M059J (cell line): ENCODE measurements at places on chromosomes 3 and 15. TPM values are rescaled to one million over a fixed set of nuclear protein-coding genes. Genes with fewer than 3 reads are reported as not detected.

DNA sequence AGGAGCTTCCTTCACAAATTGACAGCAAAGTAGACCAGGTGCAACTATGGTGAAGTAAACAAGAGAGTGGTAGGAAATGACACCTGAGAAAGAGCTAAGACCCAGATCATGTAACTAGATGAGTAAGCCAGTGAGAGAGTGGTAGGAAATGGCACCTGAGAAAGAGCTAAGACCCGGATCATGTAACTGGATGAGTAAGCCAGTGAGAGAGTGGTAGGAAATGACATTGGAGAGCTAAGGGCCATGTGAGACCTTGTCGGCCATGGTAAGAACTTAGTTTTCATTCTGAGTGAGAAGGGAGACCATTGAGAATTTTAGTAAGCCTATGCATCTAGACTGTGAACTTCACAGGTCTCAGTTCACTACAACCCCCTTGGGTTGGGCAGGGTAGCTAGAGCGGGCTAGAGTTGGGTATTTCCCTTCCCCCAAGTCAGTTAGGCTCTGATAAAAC is 5.4 kb upstream of the SENP7 start:
- DNase-seq, result peak; percentile 82

GRCh38 chr3:14492948-14493881 is 46.9 kb downstream of the GRIP2 start:
- no peak for DNase-seq

DNA sequence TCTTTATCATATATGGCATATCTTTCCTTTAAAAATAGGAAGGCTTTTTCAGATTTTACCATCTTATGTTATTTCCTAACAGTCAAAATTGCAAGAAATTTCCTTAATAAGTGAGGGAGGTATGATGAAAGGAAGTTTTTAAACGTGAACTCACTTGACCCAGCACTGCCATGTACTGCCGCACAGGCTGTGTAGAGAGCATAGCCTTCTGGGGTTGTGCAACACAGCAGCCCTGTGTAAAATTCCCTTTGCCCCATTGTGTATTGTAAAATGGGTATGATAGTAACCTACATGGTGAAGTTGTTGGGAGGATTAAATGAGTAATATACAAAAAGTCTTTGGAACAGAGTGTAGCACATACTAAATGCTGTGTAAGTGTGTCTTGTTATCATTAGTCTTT is 78.6 kb downstream of the PEX5L start:
- no peak for DNase-seq

DNA sequence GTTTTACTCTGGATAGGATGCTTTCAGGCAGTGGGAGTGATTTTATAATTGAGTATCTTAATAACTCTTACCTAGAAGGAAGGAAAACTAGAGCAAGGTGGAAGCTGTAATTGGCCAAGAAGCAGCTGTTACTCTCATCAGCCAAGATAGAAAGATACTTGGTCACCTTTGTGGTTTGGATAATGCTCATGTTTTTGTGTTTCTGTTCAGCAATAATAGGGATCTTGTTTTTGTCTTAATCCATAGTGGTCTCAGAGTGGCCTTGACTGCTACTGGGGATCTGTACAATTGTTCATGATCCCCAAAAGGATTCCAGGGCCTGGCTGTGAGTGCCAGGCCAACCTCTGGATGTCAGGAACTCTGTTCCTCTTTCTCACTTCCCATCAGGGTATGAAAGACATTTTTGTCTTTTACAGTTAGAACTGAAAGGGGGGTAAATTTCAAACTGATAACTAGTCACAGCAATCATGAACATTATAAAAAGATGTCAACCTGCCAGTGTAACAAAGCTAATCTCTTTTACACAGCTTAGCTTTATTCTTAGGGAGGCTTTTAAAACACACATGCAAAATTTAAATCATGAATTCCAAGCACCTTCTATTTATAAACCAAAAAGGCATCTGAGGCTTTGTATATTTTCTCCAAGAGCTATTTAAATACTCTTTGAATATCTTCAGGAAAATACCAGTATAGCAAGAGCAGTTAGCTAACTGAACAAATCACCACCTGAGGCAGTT is 6.0 kb downstream of the UBL7 start:
- DNase-seq, result no peak

GRCh38 chr3:176286476-176287085 is 910.7 kb downstream of the TBL1XR1 start:
- no peak for DNase-seq

GRCh38 chr3:15636028-15636709 is 34.6 kb downstream of the BTD start:
- DNase-seq, result peak; percentile 94

- no peak for DNase-seq
These were observed 5.8 kb upstream of the ARPP21 start for GRCh38 chr3:35633332-35634124.

- peak; percentile 92 for DNase-seq
These were observed 24.4 kb upstream of the COPG1 start for GRCh38 chr3:129224984-129225393.

DNA sequence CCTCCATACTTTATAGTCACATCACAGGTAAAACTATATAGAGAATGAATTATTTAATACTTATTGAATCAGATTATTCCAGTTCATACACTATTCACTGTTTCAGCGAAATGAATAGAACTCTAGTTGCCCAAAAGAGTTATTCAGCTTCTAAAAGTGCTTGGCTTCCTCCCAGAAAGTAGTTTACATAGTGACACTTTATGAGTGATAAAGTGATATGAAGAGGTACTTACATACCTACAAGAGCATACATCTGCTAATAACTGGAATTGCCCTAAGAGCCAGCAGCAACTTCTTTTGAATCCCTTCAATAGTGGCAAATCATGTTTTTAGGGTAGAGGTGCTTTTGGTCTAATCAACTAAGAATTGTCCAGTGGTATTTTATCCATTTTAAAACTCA is 635.1 kb upstream of the AGTR1 start:
- no peak for DNase-seq

GRCh38 chr3:58217209-58217811 is 6.5 kb upstream of the DNASE1L3 start:
- peak; percentile 85 for DNase-seq

- no peak for DNase-seq
These were observed 98.9 kb upstream of the SLC6A6 start for GRCh38 chr3:14303336-14304100.

DNA sequence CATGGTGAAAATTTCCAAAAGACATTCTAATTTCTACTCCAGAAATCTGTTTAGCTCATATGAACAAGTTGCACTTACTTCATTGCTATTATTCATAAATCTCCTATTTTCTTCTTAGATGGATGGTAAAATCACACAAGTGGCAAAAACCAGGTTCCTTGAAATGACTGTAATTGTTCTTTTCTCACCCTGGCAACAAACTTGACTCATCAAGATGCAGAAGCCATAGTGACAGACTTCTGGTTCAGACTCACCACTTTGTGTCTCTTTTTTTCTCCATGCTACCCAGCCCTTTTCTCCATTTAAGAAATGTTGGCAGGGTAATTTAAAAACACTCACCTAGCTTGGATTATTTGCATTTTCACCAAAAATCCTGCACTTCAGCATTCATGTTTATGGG is 82.1 kb downstream of the LRRC28 start:
- no peak for DNase-seq

- DNase-seq, result no peak
These were observed 13.1 kb upstream of the DENND4A start for GRCh38 chr15:65805019-65805745.

DNA sequence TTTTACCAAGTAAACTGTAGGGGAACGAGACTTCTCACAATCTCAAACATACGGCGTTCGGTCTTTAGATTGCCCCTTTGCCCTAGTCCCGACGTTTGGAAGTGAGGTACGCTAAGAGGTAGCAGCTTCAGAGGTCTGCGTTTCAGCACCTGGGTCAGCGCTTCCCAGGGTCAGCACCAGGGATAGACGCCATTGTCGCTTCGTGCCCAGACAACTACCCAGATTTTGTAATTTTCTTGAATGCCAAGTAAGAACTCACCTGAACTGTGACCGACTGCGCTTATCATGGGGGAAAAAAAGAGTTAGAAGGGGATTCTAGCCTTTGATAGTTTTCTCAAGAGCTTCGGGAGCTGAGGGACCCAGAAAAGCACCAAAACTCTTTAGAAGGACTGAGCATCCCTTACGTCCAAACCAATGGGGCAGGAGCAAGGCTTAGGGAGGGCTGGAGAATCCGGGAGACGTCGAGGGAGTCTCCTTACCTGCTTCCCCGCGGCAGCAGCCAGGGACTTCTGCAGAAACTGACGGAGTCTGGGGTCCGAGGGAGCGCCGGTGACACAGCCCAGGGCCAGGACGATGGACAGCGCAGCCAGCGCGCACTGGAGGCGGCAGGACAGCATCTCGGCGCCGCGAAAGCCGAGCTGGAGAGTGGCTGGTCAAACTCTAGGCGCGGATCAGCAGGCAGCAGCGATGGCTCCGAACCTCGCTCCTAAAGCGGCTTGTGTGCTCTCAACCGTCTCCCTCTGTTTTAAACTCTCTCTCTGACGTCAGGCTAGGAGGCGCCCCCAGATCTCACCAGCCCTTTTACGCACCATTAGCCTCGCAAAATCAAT is at the start of gene SST:
Gene SST, minus strand, starts transcription at position 720 of the 830 bp plus-strand sequence. Its CDS starts 103 bp downstream, at position 617.
- DNase-seq, result peak; percentile 52

GRCh38 chr15:92617549-92618520 is 37.7 kb downstream of the FAM174B start:
- DNase-seq, result peak; percentile 75

DNA sequence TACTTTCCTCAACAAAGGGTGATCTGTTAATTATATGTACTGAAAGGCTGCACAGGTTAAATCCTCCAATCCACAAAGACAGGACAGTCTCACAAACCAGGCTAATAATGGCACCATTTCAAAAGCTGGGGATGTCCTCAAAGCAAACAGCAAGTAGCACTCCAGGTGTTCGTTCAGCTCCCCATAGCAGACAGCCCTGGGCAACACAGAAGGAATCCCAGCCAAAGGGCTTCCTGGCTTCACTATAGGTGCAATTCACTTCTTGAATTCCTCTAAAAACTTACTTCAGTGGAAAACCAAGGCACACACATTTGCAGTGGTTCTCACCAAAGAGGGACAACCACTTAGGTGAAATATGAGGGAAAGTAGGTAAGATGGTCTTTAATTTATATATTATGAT is 166.7 kb downstream of the CTNNB1 start:
- no peak for DNase-seq

DNA sequence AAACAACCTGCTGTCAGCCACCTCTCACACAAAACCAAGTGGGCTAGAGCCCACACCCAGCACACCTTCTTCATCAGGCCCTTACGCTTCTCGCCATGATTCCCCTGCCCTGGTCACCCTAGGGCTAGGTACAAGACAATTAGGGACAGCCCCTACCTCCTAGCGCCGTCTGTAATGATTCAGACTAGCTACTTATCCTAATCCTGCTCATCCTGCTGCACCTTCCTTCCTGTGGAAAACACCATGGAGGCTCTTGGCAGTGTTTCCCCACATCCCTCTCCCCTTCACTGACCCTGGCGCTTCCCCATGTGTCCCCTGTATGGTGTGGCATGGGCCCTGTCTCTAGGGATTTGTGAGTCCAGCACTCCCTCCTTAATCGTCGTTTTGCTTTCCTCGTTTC is 39.6 kb upstream of the ICE2 start:
- DNase-seq, result no peak

GRCh38 chr3:166484470-166484869 is 647.2 kb upstream of the BCHE start:
- no peak for DNase-seq

- DNase-seq, result no peak
These were observed 14.4 kb upstream of the SEC13 start for GRCh38 chr3:10335190-10335738.

DNA sequence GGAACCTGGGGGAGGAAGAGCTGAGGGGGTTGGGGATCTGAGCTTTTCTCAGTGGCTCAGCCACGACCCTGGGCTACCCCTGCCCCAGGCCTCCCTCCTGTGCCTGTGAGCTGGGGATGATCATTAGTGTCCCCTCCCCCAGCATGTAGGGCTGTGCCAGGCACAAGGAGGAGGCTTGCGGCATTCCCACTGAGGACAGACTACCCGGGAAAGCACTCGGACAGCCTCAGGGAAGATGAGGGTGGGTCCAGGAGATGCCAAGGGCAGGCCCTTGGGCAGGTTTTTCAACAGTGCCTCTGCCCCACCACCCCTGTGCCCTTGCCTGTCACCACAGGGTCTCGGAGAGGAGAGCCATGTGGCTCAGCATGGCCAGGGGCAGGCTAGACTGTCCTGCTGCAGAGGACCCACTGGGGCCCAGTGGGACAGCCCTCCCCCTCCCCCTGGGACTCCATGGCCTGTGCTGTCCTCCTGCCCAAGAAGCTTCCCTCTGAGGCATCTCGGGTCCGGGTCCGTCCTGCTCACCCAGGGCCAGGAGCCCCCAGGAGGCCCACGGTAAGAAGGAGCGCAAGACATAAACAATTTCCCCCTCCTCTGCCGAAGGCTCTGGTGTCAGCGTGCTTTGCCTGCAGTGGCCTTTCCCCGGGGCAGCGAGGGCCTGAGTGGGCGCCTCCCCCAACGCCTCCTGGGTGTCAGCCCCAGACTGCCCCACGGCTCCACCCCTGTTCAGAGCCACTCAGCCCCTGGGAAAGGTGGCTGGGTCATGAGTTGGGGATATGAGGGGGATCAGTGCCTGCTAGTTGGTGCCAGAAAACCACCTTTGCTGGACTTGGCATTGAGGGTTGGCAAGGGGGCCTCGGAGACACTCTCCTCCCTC is 192.5 kb downstream of the GOLGA6L6 start:
- DNase-seq, result no peak

DNA sequence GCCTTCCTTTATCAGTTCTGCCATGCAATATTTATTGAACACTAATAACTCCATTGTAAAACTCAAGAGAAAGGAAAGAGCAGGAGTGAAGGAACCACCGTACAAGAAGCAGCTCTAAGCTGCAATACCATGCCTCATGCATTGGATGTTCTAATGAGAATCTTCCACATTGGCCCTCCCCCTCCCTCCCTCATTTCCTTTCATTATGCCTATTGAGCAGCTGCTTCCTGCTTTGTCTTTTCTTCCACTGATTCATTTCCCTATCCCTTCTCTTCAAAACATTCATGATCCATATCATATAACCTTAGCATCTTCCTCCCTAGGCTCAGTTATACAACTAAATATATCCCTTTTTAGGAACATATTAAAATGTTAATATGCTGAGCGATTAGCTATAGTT is 698.7 kb upstream of the GOLIM4 start:
- DNase-seq, result no peak

DNA sequence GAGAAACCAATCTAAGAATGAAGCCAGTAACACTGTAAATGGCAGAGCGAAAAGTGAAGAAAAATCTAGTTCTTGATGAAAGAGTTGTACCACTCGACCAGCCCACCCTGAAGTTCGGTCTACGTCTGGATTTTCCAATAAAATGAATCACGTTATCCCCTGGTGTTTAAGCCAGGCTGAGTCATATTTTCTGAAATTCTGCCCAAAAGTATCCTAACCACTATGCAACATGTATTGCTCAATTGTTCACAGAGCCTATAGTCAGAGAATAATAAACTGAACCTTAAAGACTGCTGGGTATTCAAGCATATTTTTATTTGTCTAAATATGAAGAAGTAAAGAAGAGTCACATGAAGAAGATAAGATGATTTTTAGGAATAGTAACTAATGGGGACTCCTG is 245.7 kb downstream of the FGF12 start:
- peak; percentile 84 for DNase-seq

Gene CYP19A1
- total RNA-seq, result 0.12 and 0.86 TPM in 2 replicates

Gene PPP1R14D
- not detected in 2 replicates for total RNA-seq

Gene CCR2
- total RNA-seq, result 0.12 TPM in 1 of 2 replicates, not detected in the other

Gene AADACL2
- not detected in 2 replicates for total RNA-seq

Gene ACP3
- 0.52 and 1.9 TPM in 2 replicates for total RNA-seq
